ENCODE measurements at places on chromosomes 2 and 18.

- no peak for DNase-seq
Observed at GRCh38 chr2:233079953-233080835, 20.1 kb downstream of the INPP5D start.

- DNase-seq, result no peak
Observed at GRCh38 chr2:30780776-30781330, 26.4 kb downstream of the CAPN13 start.

GRCh38 chr2:220489121-220489520 lies 861.7 kb downstream of the SLC4A3 start:
- DNase-seq, result no peak

GRCh38 chr2:60366135-60366712 lies 187.2 kb downstream of the BCL11A start:
- no peak for DNase-seq

DNA sequence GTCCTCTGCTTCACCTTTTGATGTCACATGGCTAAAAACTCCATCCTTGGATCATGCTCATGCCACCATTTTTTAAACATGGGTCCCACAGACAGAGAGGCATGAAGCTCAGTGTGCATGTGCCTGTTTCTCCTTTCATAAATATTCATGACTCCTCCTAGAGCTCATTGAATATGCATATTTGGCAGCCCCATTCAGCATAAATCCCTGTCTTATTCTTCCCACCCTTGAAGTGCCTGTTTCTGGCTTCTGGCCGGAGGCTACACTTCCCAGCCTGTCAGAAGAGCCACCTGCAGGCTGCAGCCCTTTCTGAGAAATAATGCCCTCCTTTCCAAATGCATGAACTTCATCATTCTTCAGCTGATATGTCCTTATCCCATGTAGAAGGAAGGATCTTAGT lies 109.7 kb downstream of the LDLRAD4 start:
- no peak for DNase-seq
